ENCODE measurements at places on chromosomes 12 and 14.

DNA sequence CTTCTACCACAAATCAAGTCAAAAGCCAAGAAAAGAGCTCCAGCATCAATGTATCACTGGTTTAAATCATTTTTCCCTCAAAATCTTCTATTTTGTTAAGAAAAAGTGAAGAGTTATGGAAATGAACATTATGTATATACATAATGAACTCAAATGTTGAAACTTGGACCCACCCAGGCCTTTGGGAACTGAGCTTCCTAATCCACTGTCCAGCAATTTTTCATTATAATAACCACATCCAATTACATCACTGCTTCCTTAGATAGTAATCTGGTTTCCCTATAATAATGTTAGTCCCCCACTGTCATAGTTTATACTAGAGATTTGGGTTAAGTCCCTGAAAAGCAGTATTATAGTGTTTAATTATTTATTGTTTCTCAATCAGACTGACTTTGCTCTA lies 170.9 kb downstream of the PIK3C2G start:
- DNase-seq, result no peak

- DNase-seq, result no peak
These were observed 12.1 kb downstream of the SERPINA5 start for GRCh38 chr14:94593376-94593748.

GRCh38 chr14:68661226-68662225 lies 131.3 kb downstream of the ZFP36L1 start:
- DNase-seq, result no peak

- DNase-seq, result no peak
These were observed 177.7 kb upstream of the FRMD6 start for GRCh38 chr14:51473808-51474565.

DNA sequence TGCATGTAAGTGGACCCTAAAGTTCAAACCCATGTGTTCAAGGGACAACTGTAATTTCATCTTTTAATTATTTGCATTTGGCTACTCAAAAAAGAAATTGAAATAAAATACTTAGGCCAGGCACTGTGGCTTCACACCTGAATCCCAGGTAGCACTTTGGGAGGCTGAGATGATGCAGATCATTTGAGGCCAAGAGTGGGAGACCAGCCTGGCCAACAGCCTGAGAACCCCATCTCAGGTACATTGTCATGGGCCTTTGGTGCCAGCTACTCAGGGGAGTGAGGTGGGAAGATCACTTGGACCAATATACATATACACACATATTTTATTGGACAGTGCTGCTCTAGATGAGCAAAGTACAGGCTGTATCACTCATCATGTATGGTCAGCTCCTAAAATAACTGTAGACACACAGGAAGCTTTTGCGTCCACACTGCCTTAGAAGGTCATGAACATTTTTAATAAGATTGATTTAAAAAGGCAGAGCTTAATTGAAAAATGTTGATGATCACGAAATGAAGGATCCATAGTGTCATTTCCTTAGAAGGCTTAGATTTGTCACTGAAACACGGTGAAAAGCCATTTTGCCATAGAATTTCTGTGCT lies 2.5 kb upstream of the ZCCHC8 start:
- no peak for DNase-seq

GRCh38 chr12:73677520-73678291 lies 859.9 kb upstream of the ATXN7L3B start:
- no peak for DNase-seq

- DNase-seq, result no peak
These were observed 4.3 kb upstream of the NIN start for GRCh38 chr14:50835280-50835679.

- DNase-seq, result no peak
These were observed 8.7 kb downstream of the DNAI7 start for GRCh38 chr12:25186038-25186787.

DNA sequence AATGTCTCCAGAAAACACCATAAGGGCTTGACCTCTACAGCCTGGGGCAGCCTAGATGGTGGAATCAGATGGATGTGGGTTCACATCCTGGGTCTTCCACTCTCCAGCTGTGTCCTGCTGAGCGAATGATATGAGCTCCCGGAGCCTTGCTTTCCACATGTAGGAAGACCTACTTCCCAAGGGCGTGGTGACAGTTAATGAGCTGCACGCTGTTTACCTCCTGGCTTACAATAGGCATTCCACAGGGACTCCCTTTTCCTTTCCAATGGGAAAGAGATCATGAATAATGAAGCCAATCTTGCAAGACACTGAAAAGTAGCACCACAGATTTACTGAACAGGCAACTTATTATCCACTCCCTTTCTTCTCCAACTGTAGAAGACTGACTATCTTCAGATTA lies 46.1 kb downstream of the TMTC1 start:
- DNase-seq, result peak; percentile 21

DNA sequence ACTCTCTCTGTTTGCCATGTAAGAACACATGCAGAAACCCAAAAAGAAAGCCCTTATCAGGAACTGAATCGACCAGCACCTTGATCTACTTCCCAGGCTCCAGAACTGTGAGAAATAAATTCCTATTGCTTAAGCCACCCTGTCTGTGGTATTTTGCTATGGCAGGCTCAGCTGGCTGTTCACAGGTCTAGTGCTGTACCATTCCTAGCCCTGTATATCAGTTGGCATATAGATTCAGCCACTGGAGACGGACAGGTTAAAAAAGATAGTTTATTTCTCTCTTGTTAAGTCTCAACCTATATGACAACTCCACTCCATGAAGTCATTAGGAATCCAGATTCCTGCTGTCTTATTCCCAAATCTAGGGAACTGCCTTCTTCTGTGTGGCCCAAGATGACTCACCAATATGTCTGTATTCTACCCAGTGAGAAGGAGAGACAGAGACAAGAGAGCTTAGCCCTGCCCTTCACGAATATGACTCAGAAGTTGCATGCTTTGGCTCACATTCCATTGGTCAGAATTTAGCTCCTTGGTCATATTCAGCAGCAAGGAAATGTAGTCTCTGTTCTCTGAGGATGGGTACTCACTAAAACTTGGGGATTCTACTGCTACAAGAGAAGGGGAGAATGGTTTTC lies 57.0 kb downstream of the PLEKHG7 start:
- DNase-seq, result no peak

DNA sequence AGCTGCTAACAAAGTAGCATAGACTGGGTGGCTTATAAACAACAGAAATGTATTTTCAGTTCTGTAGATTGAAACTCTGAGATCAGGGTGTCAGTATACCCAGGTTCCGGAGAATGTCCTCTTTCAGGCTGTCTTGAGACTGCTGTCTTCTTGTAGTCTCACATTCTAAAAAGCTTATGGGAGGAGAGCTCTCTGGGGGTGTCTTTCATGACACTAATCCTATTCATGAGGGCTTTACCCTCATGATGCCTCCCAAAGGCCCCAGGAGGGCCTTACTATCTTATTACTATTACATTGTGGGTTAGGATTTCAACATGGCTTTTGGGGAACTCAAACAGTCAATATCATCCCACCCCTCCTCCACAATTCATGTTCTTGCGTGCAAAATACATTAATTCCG lies 94.3 kb downstream of the AEBP2 start:
- DNase-seq, result no peak

DNA sequence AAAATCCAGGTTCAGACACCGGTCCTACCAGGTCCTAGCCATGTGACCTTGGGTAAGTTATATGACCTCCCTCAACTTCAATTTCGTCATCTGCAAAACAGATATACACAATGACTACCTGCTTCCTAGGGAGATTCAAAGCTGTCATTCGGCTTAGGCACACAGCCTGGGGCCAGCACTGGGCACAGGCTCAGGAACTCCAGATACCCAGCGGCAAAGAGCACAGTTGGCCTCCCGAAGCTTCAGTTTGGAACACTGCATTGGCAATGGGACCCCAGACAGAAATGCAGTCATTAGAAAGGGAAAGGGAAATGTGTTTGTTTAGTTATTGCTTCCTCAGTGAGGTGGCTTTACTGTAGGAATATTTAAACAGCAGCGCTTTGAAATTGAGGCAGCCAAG lies 11.4 kb downstream of the PLEKHG6 start:
- DNase-seq, result no peak

- no peak for DNase-seq
These were observed 76.0 kb downstream of the SYNE2 start for GRCh38 chr14:63928744-63929174.

DNA sequence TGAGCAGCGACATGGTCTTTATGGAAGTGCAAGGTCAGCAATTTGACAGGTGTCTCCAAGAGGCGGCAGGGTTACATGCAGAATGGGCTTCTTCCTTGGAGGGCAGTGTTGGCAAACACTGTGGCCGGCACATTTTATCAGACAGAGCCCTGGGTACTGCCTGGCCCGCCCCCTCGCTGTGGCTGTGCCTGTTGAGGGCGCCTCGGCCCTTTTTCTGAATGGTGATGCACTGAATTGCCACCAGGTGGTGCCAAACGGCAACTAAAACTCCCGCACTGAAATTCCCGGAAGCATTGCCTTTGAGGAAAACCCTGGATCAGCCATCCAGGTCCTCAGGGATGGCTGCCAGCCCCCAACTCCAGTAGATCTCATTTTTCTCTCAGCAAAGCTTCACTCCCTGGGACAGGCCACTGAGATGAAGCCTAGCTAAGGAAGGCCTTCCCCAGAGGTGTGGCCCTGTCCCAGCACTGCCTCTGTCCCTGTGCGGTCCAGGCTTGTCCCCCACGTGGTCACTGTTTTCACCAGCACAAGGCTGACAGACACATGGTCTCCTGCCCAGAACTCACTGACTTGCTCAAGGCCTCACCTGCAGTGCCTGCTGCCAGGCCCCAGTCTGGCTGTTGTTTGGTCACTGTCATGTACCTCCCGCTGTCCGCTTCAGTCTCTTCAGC lies 73.6 kb downstream of the TESC start:
- peak; percentile 80 for DNase-seq

GRCh38 chr12:71456316-71456715 lies 16.7 kb downstream of the LGR5 start:
- peak; percentile 63 for DNase-seq

DNA sequence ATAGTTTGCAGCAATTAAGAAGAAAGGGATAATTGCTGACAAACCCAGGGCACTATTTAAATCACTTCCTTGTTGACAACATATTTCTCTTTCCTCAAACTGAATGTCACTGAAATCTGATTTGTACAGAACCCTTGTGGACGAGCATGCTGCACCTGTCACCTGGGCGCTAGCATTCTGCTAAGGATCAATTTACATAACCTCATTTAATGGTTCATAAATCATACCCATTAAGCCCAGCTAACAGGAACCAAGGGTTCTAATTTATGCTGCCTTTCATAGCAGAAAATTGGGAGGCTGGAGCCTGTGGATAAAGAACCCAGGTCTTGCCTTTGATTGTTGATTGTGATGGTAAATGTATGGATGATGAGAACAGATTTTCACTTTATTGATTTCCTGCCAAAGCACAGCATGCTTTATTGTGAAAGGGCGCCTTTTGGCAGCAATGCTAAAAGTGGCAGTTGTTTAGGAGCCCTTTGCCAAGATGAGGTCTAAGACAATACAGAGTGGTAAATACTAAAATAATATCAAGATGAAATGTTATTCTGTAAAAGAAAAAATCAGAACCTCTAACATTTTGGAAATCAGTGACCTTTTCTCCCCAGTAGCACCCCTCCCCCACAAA lies 95.4 kb downstream of the NKX2-1 start:
- peak; percentile 95 for DNase-seq

Data from NCI-H2171 treated with DMSO at 0.1 percent for 48 hours (cell line).